Esophagus muscularis mucosa (tissue), 4 donors: ENCODE measurements at places on chromosomes 4 and X. TPM values are rescaled to one million over a fixed set of nuclear protein-coding genes. Genes with fewer than 3 reads are reported as not detected.

Gene LDB2
- total RNA-seq: 31.7 TPM

Gene DGKK
- total RNA-seq: not detected

Gene GAGE2A
- total RNA-seq: not detected

Gene RAB40AL
- 0.63 TPM for total RNA-seq

Gene MAGEE2
- not detected for total RNA-seq

Gene NMU
- not detected for total RNA-seq

Gene CHIC2
- 37.3 TPM for total RNA-seq

DNA sequence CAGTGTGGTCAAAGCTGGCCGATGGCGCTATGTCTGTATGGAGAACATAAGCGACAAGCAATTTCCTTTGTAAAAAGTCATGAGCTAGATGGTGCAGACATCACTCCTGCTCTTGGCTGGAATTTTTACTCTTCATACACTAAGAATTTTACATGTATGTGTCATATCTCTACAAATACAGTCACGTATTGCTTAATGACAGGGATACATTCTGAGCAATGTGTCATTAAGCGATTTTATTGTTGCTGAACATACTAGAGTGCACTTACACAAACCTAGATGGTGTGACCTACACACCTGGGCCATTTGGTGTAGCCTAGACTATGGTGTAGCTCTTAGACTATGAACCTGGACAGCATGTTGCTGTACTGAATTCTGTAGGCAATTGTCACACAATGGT is 185.4 kb downstream of the SOWAHB start:
- H3K36me3 ChIP-seq: no peaks in the 10 kb centered on the region
- DNase-seq: no peak
- peaks cover 29% of the 10 kb centered on the region for H3K4me1 ChIP-seq
- H3K27me3 ChIP-seq: no peaks in the 10 kb centered on the region
- no peak overlapping the region for H3K27ac ChIP-seq

GRCh38 chrX:78945186-78945912 is at the start of gene P2RY10:
P2RY10 (plus strand) TSS chrX:78945391; CDS start chrX:78960521, 15,130 bp downstream.
- no peaks in the 10 kb centered on the region for H3K4me1 ChIP-seq
- H3K4me3 ChIP-seq: no peak within 1 kb of the TSS
- no peaks in the 10 kb centered on the region for H3K27me3 ChIP-seq
- no peak within 1 kb of the TSS for H3K27ac ChIP-seq
- DNase-seq: no peak
- no peaks in the 10 kb centered on the region for H3K36me3 ChIP-seq

- H3K4me3 ChIP-seq: peak overlapping the region; percentile 66
- H3K27me3 ChIP-seq: no peaks in the 10 kb centered on the region
- peak overlapping the region; percentile 85 for H3K27ac ChIP-seq
- H3K36me3 ChIP-seq: no peaks in the 10 kb centered on the region
- peaks cover 21% of the 10 kb centered on the region for H3K4me1 ChIP-seq
- no peak for DNase-seq
Observed at GRCh38 chrX:20265221-20265725, 1.4 kb downstream of the RPS6KA3 start.

- no peak overlapping the region for H3K27ac ChIP-seq
- no peaks in the 10 kb centered on the region for H3K27me3 ChIP-seq
- H3K36me3 ChIP-seq: no peaks in the 10 kb centered on the region
- H3K4me1 ChIP-seq: no peaks in the 10 kb centered on the region
- no peak overlapping the region for H3K4me3 ChIP-seq
- no peak for DNase-seq
Observed at GRCh38 chrX:155819525-155819924, 61.6 kb upstream of the VAMP7 start.

DNA sequence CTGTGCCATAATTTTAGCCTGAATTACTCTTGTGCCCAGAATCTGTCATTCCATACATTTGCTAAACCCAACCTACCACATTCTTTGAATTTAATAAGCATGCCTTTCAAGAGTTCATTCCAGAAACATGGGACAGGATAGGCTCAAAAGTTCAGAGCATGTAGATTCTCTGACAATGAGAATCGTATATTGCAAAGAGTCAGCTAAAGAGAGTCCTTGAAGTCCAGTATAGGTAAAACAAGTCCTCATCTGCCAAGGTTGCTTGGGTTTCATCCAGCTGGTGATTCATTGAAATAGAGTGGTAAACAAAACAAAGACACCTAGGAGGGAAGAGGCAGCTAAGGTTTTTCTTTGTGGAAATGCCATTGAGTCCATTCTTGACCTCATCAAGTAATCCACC is 249.3 kb upstream of the DIPK2B start:
- H3K27me3 ChIP-seq: no peaks in the 10 kb centered on the region
- no peak overlapping the region for H3K4me3 ChIP-seq
- H3K27ac ChIP-seq: no peak overlapping the region
- DNase-seq: no peak
- peaks cover 11% of the 10 kb centered on the region for H3K4me1 ChIP-seq

GRCh38 chrX:119753639-119754257 is 4.6 kb upstream of the SOWAHD start:
- H3K4me3 ChIP-seq: no peak overlapping the region
- DNase-seq: no peak
- no peaks in the 10 kb centered on the region for H3K36me3 ChIP-seq
- no peak overlapping the region for H3K27ac ChIP-seq
- H3K4me1 ChIP-seq: peaks cover 11% of the 10 kb centered on the region
- no peaks in the 10 kb centered on the region for H3K27me3 ChIP-seq

DNA sequence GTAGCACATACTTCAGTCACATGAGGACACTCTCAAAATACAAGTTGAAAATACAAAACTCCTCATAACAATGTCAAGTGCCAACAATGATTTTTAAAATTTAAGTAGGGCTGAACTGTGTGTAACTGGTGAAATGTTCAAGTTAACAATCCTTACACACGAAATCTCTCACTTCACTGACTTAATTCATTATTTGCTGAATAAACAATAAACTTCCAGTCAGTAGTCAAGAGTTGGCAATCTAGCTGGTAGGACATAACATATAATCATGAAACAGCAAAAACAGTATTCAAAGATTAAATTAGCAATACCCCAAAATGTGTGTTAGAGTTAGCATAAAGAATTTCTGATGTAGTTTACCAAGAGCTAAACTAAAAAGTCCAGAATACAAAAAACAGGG is 1.9 kb upstream of the RAB33B start:
- no peak overlapping the region for H3K27ac ChIP-seq
- no peak overlapping the region for H3K4me3 ChIP-seq
- peaks cover 35% of the 10 kb centered on the region for H3K4me1 ChIP-seq
- DNase-seq: no peak
- no peaks in the 10 kb centered on the region for H3K36me3 ChIP-seq
- no peaks in the 10 kb centered on the region for H3K27me3 ChIP-seq

DNA sequence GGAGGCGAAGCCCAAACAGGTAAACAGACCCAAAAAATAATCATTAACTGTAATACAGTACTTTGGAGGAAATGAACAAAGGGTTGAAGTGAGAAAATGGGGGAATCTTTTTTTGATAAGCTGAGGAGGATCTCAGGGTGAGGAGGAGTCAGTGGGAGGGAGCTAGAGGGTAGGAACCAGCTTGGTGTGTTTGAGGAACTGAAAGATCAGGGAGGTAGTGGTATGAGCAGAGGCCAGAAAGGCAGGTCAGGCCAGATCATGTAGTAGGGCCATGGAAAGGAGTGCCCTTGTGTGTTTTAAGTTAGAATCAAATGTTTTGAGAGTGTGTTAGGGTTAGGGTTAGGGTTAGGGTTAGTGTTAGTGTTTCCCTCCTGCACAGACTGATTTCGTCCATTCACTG is 48.8 kb downstream of the PPP2R2C start:
- DNase-seq: no peak
- no peaks in the 10 kb centered on the region for H3K4me1 ChIP-seq
- H3K27me3 ChIP-seq: no peaks in the 10 kb centered on the region
- H3K4me3 ChIP-seq: no peak overlapping the region
- no peak overlapping the region for H3K27ac ChIP-seq

- peak; percentile 34 for DNase-seq
- no peaks in the 10 kb centered on the region for H3K36me3 ChIP-seq
- H3K4me3 ChIP-seq: no peak overlapping the region
- peaks cover 56% of the 10 kb centered on the region for H3K4me1 ChIP-seq
- no peak overlapping the region for H3K27ac ChIP-seq
Observed at GRCh38 chr4:153528705-153529485, 62.7 kb downstream of the TMEM131L start.

DNA sequence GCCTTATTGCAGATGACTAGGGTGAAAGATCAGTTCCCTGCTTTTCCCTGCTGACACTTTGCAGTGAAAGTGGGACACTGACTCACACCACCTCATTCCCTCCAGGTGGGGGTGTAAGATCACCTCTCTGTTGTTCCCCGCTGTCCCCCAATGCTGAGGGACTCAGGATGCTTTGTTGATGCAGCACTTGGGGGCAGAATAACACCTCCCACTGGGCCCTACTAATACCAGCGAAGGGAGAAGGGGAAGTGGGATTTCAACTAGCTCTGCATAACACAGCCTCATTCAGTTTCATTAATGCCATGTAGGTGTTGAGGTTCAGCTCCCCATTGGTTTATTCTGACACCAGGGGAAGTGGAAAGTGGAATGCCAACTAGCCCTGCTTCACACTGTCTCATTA is 43.6 kb upstream of the IL1RAPL2 start:
- no peaks in the 10 kb centered on the region for H3K36me3 ChIP-seq
- H3K27me3 ChIP-seq: no peaks in the 10 kb centered on the region
- H3K4me1 ChIP-seq: no peaks in the 10 kb centered on the region
- H3K4me3 ChIP-seq: no peak overlapping the region
- H3K27ac ChIP-seq: no peak overlapping the region
- DNase-seq: no peak

GRCh38 chrX:147739196-147739595 is 172.5 kb upstream of the FMR1 start:
- no peak for DNase-seq
- H3K4me1 ChIP-seq: no peaks in the 10 kb centered on the region
- no peak overlapping the region for H3K27ac ChIP-seq

- H3K4me3 ChIP-seq: no peak overlapping the region
- H3K27me3 ChIP-seq: no peaks in the 10 kb centered on the region
- no peaks in the 10 kb centered on the region for H3K4me1 ChIP-seq
- no peak for DNase-seq
Observed at GRCh38 chr4:52670121-52670520, 11.0 kb upstream of the USP46 start.

GRCh38 chr4:110364911-110365520 is 110.9 kb upstream of the ENPEP start:
- H3K27ac ChIP-seq: no peak overlapping the region
- no peaks in the 10 kb centered on the region for H3K4me1 ChIP-seq
- no peak for DNase-seq
- no peaks in the 10 kb centered on the region for H3K36me3 ChIP-seq
- no peaks in the 10 kb centered on the region for H3K27me3 ChIP-seq

- no peaks in the 10 kb centered on the region for H3K36me3 ChIP-seq
- peak overlapping the region; percentile 61 for H3K27ac ChIP-seq
- peaks cover 29% of the 10 kb centered on the region for H3K4me1 ChIP-seq
- DNase-seq: peak; percentile 92
- H3K27me3 ChIP-seq: no peaks in the 10 kb centered on the region
Observed at GRCh38 chr4:24778464-24779225, 16.7 kb upstream of the SOD3 start.
